RCC 7860 (cell line): ENCODE measurements at places on chromosomes 3 and 15.

DNA sequence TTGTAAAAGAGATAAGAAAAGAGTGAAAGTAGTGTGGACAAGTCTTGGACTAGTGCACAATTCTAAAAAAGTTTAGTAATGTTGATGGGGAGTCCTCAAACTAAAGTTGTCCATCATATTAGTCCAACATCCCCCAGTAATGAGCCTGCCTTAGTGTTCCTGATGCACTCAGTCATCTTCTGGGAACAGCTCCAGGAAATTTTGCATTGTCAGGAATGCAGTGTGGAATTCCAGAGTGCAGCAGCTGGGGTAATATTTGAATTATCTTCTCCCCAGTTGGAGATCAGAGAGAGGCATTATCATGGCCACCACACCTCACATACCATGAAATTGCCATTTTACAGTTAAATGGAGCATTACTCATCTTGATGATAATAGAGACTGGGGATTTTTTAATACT is 528.8 kb upstream of the NAALADL2 start:
- peak; percentile 69 for DNase-seq

GRCh38 chr3:150101016-150101415 is 130.3 kb upstream of the PFN2 start:
- DNase-seq: no peak

GRCh38 chr3:182608832-182609231 is 184.5 kb upstream of the ATP11B start:
- DNase-seq: no peak

GRCh38 chr15:31822463-31822862 is 207.9 kb upstream of the CHRNA7 start:
- DNase-seq: no peak

DNA sequence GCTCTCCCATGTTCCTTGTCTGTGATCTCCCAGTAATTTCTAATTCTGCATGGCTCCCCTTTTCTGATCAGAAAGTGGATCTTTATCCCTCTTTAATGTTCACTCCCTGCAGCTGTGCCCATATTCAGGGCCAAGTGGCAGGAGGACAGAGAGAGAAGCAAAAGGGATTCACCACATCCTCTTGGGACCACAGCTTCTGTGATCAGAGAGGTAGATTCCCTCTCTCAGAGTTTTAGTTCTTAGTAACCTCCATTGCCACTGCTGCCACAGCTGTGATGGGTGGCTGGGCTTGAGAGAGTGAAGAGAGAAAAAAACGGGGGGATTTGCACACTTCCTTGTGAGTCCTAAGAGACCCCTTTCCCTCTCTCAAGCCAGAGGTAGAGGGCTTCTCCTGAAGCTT is 49.2 kb downstream of the GLCE start:
- no peak for DNase-seq

GRCh38 chr3:194675680-194676079 is 3.7 kb upstream of the LSG1 start:
- no peak for DNase-seq

DNA sequence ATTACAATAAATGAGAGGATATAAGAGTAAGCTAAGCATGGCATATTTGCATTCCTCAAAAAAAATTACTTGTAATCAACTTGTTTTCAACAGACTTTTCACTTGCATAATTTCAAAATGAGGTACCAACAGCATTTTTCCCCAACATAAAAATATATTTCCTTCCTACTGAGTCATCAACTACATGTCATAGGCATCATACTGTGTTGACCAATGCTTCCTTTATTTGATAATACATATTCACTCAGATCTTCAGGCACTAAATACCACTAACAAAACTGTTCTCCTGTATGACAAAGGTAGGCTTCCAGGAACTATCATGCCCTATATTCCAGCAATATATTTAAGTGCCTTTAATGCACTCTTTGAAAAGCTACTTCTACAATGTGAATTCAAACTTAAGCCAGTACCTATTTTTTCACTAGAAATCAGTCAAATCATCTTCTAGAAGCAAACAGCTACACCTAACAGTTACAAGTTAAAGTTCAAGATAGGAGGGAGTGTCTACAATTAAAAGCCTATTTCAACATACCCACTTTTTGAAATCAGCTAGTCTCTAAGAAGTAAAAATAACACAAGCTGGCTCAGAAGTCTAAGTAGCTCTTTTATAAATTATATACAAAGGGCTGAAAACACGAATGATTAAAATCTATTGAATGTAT is 11.3 kb downstream of the ADAM10 start:
- no peak for DNase-seq

- DNase-seq: peak; percentile 99
Observed at GRCh38 chr3:67647390-67647878, 7.0 kb downstream of the SUCLG2 start.

DNA sequence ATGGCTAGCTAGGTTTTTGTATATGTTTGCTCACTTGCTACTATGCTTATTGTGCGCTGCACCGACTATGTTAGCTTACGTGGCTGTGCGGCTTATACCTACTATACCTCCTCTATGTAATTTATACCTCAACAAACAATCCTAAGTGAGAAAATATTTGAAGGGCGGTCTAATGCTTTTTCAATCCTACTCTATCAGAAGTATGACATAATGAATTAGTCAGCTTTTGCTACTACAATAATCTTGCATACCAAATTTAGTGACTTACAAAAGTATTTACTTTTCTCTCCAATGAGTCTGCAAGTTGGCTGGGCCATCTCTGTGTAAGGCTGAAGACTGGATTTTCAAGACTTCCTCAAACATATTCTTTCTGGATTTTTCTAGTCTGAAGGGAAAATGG is 391.2 kb upstream of the NECTIN3 start:
- no peak for DNase-seq

GRCh38 chr3:37029516-37030163 is 36.3 kb downstream of the MLH1 start:
- no peak for DNase-seq

DNA sequence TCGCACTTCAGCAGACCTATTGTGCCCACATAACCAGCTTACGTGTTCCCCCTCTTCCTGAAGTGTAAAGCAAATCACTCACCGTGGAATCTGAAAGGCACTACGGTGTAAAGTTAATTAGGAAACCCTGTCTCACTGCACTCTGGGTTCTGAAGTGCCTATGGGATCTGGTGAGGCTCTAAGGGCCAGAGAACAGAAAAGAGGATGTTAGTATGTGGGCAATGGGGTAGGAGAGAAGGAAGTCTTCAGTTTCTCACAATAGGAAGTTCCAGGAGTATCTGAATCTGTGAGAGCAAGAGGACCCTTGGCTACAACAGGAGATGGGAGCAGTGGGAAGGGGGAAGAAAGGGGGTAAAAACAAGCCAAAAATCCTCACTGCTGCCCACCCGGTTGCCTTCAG is 71.4 kb downstream of the ITGB5 start:
- no peak for DNase-seq

GRCh38 chr3:183699238-183699947 is 1.8 kb downstream of the YEATS2 start:
- DNase-seq: no peak

DNA sequence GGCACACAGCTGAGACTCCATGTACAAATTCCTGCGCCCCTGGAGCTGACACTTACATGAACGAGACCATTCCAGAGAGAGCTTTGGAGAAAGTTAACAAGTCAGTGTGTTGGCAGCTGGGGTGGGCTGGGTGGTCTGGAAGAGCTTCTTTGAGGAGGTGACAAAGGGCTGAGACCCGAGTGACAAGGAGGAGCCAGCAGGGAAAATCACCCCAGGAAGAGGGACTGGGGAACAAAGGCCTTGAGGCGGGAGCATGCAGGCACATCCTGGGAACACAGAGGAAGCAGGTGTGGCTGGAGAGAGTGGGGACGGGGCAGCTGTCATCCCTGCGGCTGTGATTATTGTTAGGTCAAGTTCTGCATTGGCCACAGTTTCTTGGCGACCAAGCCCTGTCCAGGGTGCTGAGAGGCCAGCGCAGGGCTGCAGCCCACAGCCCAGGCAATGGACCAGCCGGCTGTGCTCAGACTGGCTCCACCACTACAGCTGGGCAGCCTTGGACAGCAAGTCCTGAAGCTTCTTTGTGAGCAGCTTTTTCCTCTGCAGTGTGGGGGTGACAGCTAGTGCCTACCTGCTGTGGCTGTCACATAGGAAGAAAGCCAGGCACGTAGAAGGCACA is 34.2 kb upstream of the PRR23E start:
- no peak for DNase-seq

DNA sequence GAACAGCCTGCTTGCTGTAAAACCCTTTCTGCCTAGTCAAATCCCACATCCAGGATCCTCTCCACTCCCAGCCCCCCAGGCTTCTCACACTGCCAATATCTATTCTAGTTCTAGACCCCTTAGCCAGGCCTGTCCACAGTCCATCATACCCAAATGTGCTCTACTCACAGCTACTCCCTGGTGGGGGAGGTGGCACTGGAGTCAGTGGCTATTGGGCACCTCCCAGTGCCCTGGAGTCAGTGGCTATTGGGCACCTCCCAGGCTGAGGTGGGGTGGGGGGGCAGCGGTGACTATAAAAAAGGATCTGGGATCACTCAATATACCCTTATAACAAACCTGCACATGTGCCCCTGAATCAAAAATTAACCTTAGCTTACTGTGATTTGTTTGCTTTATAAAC is 773 bp upstream of the DISP2 start:
- DNase-seq: no peak

DNA sequence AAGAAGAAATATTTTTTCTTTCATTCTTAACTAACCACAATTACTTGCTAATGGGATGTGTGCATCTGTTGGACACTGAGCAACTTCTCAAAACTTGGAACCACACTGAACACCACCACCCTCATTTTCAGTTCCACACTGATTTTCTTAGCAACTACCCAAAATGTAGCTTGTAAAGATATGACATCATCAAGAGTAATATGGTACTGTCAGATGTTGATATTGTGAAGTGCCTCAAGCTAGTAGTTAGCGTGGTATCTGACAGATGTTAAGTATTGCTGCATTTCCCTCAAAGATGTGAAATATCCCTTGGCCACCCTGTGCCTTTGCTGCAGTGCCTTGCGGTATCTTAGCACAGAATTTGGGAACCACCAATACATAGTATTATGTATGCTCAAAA is 9.3 kb downstream of the RFTN1 start:
- no peak for DNase-seq

DNA sequence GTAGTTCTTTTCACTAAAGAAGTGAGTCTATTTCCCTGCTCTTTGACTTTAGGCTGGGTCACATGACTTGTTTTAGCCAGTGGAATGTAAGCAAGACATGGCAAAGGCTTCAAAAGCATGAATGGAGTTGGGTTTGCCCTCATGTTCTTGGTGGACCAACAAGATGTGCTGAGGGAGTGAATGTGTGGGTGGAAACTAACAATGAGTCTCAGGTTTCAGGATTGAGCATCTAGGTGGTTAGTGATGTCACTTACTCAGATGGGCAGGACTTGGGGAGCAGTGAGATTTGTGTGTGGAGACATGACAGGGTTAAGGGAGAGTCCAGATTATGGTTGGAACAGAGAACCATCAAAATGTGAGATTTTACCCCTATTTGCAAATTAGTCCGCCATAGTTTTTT is 181.4 kb upstream of the UBE2E1 start:
- no peak for DNase-seq

DNA sequence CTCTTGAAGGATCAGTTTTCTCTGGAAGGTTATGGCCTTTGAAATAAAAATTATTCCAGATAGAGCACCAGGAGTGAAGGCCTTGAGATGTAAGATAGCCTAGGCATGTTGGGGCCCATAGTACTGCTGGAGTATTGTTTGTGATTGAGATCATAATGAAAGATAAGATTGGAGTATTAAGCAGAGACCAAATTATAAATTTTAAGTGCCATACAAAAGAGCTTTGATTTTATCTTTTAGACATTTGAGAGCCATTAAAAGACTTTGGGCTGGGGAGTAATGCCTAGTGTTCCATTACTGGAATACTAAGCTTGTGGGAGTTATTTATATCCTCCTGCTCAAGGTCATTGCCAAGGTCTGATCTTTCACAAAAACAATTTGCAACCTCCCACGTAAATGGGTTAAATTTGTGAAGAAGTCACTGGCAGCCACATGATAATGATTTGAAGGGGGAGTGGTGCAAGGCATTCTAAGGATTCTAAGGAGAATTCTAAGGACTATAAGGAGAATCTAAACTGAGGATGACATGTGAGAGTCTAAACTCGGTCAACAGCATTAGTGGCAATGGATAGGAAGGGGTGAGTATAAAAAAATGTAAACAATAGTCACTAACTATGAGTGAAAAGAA is 12.8 kb downstream of the ELL3 start:
- DNase-seq: no peak

DNA sequence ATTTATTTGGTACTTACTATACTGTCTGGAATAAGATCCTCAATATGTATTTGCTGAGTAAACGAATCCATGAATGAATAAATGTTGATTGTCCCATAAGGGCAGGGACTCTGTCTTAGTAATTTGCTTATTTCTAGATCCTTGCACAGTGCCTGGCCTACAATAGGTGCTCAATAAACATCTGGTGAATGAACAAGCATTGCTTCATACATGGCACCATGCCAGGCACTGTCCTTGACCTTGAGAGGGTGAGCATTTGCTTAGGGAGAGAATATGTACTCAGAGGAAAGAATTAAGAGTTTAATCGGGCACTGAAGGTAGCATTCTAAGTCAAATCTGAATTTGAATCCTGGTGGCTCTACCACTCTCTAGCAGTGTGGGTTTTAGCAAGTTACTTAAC is 282.1 kb downstream of the THSD4 start:
- no peak for DNase-seq

- no peak for DNase-seq
Observed at GRCh38 chr15:67850994-67851571, 11.2 kb upstream of the RNU6-1 start.

DNA sequence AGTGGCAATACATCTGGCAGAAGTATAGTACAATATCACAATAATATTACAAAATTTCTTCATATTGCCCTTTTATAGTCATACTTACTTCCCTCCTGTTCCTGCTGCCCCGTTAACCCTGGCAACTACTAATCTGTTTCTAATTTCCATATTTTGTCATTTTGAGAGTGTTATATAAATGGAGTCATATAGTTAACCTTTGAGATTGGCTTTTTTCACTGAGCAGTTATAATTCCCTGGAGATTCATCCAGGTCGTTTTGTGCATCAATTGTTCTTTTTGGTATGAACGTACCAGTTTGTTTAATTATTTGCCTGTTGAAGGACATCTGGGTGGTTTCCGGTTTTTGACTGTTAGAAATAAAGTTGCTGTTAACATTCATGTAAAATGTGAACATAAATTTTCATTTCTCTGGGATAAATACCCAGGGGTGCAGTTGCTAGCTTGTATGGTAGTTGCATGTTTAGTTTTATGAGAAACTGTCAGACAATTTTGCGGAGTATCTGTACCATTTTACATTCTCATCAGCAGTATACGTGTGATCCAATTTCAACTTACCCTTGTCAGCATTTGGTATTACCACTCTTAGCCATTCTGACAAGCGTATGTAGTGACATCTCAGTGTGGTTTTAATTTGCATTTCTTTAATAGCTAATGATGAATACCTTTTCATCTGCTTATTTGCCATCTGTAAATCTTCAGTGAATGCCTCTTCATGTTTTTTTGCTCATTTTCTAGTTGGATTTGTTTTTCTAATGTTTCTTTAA is 32.2 kb upstream of the IL20RB start:
- DNase-seq: no peak
